ENCODE measurements at places on chromosomes 6 and 20.
A peak's percentile ranks its signal among the peaks of the same experiment; 100 is the strongest.

- peak; percentile 48 for DNase-seq
These were observed 152.1 kb downstream of the TFAP2C start for GRCh38 chr20:56781108-56781739.

GRCh38 chr6:122400462-122401089, 1.1 kb downstream of the HSF2 start:
- peak; percentile 2 for DNase-seq

DNA sequence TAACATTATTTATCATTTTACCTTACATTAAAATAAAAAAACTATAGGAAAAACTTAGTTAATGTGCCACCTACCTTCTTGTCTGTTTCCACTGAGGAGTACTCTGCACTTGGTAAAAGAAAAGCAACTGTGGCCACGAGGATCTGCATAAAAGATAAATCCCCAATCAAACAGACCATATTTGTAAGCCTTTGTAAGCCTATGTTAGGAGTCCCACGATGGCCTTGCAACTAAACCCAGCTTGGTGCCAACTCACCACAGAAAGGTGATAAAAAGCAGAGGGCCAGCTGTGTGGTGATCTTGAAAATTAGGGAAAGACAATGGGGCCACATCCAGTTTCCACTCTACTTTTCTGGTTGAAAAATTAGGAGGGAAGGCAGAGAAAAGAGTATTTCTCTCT, 156.9 kb downstream of the INSM1 start:
- no peak for DNase-seq

DNA sequence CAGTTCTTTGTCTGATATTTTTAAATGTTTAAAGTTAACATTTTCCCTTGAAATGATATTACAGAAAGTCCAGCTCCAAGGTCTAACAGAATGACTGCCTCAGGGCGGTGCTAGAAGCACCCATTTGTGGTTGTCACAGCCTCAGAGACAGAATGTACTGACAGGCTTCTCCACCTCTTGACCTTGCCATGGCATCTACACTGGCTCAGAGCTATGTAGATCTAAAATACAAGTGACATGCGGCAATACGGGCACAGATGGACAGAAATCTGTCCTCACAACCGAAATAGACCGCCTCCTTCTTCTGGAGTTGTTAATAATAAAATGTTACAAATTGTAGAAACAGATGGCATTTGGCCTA, 167.2 kb upstream of the THEMIS start:
- no peak for DNase-seq

DNA sequence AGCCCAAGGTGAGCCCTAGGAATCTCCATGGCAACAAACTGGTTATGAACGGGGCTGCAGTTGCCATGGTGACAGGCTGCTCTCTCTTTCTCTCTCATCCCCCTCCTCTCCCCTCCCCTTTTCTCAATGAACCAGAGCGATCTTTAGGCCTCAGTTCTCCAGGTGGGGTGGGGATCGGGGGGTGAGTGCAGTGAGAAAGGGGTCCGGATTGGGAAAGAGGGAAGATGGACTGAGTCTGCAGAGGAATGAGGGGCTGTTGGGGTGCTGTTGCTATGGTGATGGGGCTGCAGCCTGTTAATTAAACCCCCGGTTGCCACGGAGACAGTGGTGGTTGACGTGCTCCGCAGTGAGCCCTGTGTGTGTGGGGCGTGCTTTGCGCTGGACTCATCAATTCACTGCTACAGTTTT, 3.6 kb upstream of the SLC12A5 start:
- DNase-seq = no peak

- DNase-seq = no peak
These were observed 147.7 kb upstream of the PHACTR3 start for GRCh38 chr20:59456342-59457279.

GRCh38 chr20:18005170-18005989, 36.6 kb downstream of the MGME1 start:
- no peak for DNase-seq

DNA sequence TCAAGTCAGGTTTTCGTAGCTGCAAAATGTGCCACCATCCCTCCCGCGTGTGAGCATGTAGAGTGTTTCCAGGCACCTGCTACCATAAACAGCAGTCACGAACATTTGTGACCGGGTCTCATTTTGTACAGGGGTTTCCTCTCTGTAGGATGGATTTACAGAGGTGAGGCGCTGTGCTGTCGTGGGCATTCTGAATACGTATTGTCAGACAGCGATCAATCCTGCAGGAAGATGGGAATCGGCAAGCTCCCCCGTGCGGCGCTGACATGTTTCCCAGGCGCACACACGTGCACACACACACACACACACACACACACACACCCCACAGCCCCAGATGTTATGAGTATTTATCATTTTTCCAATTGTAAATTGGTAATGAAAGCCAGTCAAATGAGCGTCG, 15.8 kb downstream of the ANKRD60 start:
- no peak for DNase-seq

- peak; percentile 44 for DNase-seq
These were observed 22.2 kb upstream of the TXLNB start for GRCh38 chr6:139313784-139314545.
